ENCODE measurements at places on chromosomes 2 and 18.

DNA sequence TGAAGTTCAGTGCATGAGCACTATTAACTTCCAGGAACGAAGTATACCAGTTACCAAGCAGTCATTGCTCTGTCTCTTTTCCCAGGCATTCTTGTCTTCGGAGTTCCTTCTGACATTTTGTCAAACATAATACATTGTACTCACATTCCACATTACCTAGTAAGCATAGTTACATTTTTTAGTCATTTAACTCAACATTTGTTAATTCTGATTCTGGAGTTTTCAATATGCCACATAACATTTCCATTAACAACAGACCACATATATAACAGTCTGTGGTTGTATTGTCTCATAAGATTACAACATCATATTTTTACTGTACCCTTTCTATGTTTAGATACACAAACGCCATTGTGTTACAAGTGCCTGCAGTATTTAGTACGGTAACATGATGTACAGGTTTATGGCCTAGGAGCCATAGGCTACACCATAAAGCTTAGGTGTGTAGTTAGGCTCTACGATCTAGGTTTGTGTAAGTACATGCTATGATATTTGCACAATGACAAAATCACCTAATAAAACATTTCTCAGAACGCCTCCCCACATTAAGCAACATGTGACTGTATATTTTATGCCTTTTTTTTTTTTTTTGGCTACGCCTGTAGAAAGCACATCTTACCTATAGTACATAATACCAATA lies 187.1 kb downstream of the DYM start:
- DNase-seq, result no peak

DNA sequence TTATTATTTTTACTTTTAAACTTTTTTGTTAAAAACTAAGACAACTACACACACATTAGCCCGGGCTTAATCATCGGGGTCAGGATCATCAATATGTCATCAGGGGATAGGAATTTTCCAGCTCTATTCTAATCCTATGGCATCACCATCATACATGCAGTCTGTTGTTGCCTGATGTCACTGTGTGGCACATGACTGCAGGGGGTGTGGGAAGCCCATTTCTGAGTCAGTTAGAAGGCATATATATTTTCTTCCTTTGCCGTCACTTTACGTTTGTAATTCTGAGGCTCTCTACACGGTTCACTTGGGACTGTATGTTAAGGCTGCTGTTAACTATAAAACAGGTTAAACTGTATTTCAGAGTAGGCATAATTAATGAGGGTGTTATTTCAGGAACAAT lies 144.4 kb upstream of the ITGA6 start:
- no peak for DNase-seq

GRCh38 chr18:44033144-44033701 lies 647.5 kb upstream of the SETBP1 start:
- no peak for DNase-seq

GRCh38 chr2:222693837-222694236 lies 22.4 kb downstream of the MOGAT1 start:
- DNase-seq, result no peak

- no peak for DNase-seq
Measured at GRCh38 chr18:79639072-79639829, 40.4 kb upstream of the CTDP1 start.

DNA sequence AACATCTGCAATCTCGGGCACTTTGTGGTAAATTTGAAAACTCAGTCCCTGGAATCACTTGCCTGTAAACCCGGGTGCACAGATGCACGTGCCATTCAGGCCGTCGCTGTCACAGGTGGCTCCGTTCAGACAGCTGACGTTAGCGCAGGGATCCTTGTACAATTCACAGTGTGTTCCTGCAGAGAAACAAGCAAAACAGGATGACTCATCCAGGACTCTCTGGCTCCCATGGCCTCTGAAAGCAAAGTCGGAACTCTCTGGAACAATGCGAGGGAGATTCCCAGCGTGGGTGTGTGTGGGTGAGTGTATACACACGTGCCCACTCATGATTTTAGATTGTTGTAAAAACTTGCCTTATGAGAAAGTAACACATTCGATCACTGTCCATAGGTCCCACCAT lies 136.1 kb upstream of the PID1 start:
- peak; percentile 63 for DNase-seq

DNA sequence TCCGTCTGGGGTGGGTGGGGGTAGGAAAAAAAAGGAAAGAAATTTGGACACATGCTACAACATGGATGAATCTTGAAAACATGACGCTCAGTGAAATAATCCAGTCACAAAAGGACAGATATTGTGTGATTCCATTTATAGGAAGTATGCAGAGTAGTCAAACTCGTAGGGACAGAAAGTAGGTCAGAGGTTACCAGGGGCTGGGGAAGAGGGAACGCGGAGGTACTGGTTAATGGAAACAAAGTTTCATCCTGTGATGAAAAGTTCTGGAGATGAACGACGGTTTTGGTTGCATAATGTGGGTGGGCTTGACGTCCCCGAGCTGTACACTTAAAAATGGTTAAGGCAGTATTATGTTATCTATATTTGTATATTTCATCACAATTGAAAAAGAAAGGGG lies 4.5 kb upstream of the SFTPB start:
- no peak for DNase-seq

DNA sequence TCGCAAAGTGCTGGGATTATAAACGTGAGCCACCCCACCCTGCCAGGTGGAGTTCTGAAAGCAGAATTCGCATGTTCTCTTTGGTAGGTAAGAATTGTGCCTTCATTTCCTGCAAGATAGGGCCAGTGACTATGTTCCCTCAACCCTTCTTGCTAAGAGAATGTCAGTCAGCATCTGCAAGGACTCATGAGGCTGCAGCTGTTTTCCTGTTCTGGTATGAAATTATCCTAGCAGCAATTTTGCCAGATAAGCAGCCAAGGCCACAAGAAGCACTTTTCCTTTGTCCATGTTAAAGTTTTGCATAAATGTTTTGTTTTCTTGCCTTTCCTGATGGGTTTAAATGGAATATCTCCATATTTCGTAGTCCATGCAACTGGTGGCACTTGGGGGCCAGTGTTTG lies 6.8 kb upstream of the ARHGAP28 start:
- DNase-seq, result no peak

Data from SHP77 treated with DMSO at 0.1 percent for 48 hours (cell line).